ENCODE measurements at places on chromosomes 5 and 9. TPM values are rescaled to one million over a fixed set of nuclear protein-coding genes. Genes with fewer than 3 reads are reported as not detected.

DNA sequence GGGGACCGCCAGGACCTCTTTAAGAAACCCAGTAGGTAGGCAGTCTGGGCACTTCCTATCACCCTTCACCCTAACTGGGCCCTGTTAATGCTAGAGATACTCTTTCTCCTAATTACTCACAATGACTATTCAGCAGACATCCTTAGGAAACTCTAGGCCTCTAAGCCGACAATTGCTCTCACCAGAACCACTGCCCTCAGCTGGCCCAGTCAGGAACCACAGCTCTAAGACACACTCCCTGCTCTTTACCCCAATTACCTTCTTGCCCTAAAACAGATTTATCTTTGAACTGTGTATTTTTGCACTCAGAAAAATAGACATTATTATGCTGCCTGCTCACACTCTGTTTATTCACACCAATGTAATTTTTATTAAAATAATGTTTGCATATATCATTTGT lies 432.6 kb upstream of the SLC30A5 start:
- no peak for DNase-seq
- no peak overlapping the region for H3K4me3 ChIP-seq
- peaks cover 3% of the 10 kb centered on the region for H3K27me3 ChIP-seq
- no peaks in the 10 kb centered on the region for H3K36me3 ChIP-seq

DNA sequence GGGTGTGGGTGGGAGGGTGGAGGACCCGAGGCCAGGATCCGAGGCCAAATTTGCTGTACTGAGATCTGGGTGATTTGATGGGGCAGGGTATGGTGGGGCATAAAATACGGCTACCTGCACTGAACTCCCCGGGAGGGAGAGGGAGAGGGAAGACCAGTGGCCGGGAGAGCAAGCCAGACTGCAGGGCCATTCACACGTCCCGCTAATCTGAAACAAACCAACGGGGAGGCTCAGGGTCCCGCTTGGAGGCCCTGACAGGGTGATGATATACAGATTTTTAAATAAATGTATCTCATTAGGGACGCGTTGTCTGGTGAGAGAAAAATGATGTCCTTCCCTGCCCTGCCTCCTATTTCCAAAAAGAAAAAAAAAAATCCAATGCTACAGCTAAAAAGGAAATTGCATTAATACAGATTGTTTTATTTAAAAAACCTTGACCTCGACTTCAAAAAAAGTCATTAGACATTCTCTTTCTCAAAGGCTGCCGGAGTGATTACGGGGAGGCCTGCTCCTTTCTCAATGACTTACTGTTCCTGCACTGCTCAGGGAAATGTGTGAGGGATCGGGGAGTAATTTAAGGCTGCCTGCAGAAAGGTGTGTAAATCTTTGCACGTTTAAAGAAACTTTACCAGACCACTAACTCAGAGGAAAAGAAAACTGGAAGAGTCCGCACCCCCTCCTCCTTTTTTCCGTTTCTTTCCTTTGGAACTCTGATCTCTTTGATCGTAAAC lies 11.5 kb upstream of the PRRX2 start:
- H3K4me3 ChIP-seq = no peak overlapping the region
- H3K36me3 ChIP-seq = no peaks in the 10 kb centered on the region
- DNase-seq = no peak
- no peak overlapping the region for H3K27ac ChIP-seq

GRCh38 chr5:177477701-177478477 lies 4.5 kb upstream of the DBN1 start:
- DNase-seq = no peak
- no peak overlapping the region for H3K27ac ChIP-seq
- no peak overlapping the region for H3K4me3 ChIP-seq
- peaks cover 40% of the 10 kb centered on the region for H3K4me1 ChIP-seq

DNA sequence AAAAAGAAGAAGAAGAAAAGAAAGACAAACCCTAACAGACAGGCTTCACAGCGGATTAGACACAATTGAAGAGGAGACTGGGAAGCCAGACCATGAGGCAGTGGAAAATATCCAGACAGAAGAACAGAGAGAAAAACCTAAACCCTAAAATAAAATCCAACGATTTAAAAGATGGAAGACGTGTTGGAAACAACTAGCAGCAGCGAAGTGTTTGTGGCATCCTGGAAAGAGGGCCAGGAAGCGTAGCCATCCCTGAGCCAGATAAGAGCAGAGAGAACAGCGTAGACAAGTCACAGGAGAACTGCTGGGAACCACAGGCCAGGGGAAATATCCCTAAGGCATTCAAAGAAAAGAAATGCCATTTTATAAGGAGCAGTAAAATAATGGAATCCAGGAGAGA lies 39.7 kb upstream of the NKD2 start:
- H3K27ac ChIP-seq = no peak overlapping the region
- H3K36me3 ChIP-seq = peaks cover 59% of the 10 kb centered on the region
- H3K4me1 ChIP-seq = peaks cover 35% of the 10 kb centered on the region
- no peak overlapping the region for H3K4me3 ChIP-seq
- DNase-seq = no peak
- H3K27me3 ChIP-seq = peaks cover 13% of the 10 kb centered on the region

GRCh38 chr5:109942646-109943045 lies 252.9 kb downstream of the MAN2A1 start:
- no peak overlapping the region for H3K27ac ChIP-seq
- DNase-seq = no peak
- peaks cover 6% of the 10 kb centered on the region for H3K4me1 ChIP-seq
- no peaks in the 10 kb centered on the region for H3K27me3 ChIP-seq
- no peak overlapping the region for H3K4me3 ChIP-seq
- H3K36me3 ChIP-seq = no peaks in the 10 kb centered on the region

GRCh38 chr9:13267743-13268142 lies 11.7 kb downstream of the MPDZ start:
- no peaks in the 10 kb centered on the region for H3K4me1 ChIP-seq
- H3K4me3 ChIP-seq = no peak overlapping the region
- no peaks in the 10 kb centered on the region for H3K27me3 ChIP-seq
- no peak for DNase-seq
- H3K27ac ChIP-seq = no peak overlapping the region

- no peak overlapping the region for H3K27ac ChIP-seq
- H3K4me1 ChIP-seq = no peaks in the 10 kb centered on the region
- no peak overlapping the region for H3K4me3 ChIP-seq
- H3K36me3 ChIP-seq = no peaks in the 10 kb centered on the region
- H3K27me3 ChIP-seq = no peaks in the 10 kb centered on the region
Measured at GRCh38 chr5:1733369-1733768, 66.3 kb downstream of the MRPL36 start.

- H3K4me3 ChIP-seq = no peak overlapping the region
- H3K27me3 ChIP-seq = no peaks in the 10 kb centered on the region
- H3K27ac ChIP-seq = no peak overlapping the region
Measured at GRCh38 chr5:125100951-125101350, 354.5 kb upstream of the ZNF608 start.

- H3K4me1 ChIP-seq = no peaks in the 10 kb centered on the region
- DNase-seq = no peak
- no peak overlapping the region for H3K27ac ChIP-seq
- H3K4me3 ChIP-seq = no peak overlapping the region
- H3K36me3 ChIP-seq = no peaks in the 10 kb centered on the region
Measured at GRCh38 chr5:64214132-64214531, 48.5 kb downstream of the RNF180 start.

- no peak for DNase-seq
- H3K4me1 ChIP-seq = no peaks in the 10 kb centered on the region
- H3K4me3 ChIP-seq = no peak overlapping the region
- no peaks in the 10 kb centered on the region for H3K27me3 ChIP-seq
- H3K36me3 ChIP-seq = no peaks in the 10 kb centered on the region
Measured at GRCh38 chr5:10789726-10790125, 28.7 kb upstream of the DAP start.

DNA sequence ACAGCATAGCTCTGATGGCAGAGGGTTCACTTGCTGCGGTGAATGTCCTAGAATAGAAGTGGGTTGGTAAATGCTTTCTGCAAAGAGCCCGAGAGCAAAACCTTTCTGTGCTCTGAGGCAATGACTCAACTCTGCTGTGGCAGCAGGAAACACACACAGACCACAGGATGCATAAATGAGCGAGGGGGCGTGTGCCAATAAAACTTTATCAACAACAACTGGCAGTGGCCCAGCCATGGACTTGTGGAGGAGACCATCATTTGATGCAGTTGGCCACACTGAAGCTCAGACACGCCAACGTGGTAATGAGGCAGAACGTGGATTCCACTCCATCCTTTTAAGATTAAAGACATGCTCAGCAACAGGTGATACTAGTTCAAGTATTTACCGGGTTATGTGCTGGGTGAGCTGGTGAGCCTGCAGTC lies 6.8 kb downstream of the MRPL36 start:
- H3K4me1 ChIP-seq = peaks cover 65% of the 10 kb centered on the region
- peaks cover 35% of the 10 kb centered on the region for H3K36me3 ChIP-seq
- peak overlapping the region; percentile 99 for H3K27ac ChIP-seq
- DNase-seq = peak; percentile 80
- no peaks in the 10 kb centered on the region for H3K27me3 ChIP-seq

- H3K36me3 ChIP-seq = no peaks in the 10 kb centered on the region
- no peak for DNase-seq
- H3K27me3 ChIP-seq = no peaks in the 10 kb centered on the region
- H3K4me1 ChIP-seq = no peaks in the 10 kb centered on the region
Measured at GRCh38 chr5:3818624-3819023, 223.0 kb downstream of the IRX1 start.

DNA sequence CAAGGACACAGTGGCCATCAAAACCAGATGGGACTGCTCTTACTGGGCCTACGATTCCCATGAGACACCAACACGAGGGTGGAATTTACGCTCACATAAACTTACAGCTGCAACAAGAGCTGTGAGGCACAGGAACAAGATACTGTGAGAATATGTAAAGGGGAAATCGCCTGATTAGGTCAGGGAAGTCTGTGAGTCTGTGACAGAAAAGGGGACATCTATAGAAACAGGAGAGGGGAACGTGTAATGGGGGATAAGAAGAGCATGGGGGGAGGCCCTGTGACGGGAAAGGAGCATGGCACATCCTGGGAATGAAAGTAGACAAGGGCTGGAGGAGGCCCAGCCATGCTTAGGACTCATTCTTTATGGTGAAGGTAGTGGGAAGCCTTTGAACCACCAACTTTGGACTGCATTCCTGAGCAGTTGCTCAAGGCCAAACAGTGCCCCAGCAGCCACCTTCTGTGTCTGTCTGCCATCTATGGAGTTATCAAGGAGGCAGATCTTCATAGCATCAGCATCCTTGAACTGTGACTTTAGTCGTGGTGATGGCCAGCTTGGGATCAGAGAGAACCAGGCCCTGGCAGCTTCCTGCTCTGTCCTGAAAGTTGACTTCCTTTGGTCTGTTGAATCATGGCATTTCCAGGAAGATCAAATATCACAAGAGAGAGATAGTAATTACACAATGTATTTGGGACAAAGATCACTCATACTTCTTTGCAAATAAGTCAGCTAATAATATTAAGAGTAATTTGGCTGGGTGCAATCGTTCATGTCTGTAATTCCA lies 87.9 kb upstream of the FAM169A start:
- H3K4me3 ChIP-seq = no peak overlapping the region
- H3K27ac ChIP-seq = no peak overlapping the region
- peaks cover 29% of the 10 kb centered on the region for H3K27me3 ChIP-seq
- no peaks in the 10 kb centered on the region for H3K36me3 ChIP-seq

GRCh38 chr5:156021866-156022265 lies 305.1 kb upstream of the SGCD start:
- H3K4me1 ChIP-seq = no peaks in the 10 kb centered on the region
- H3K27ac ChIP-seq = no peak overlapping the region
- no peak overlapping the region for H3K4me3 ChIP-seq
- H3K36me3 ChIP-seq = no peaks in the 10 kb centered on the region

- no peak for DNase-seq
- H3K27me3 ChIP-seq = no peaks in the 10 kb centered on the region
- peaks cover 8% of the 10 kb centered on the region for H3K4me1 ChIP-seq
- no peak overlapping the region for H3K4me3 ChIP-seq
Measured at GRCh38 chr5:80933036-80933435, 27.1 kb upstream of the RASGRF2 start.

DNA sequence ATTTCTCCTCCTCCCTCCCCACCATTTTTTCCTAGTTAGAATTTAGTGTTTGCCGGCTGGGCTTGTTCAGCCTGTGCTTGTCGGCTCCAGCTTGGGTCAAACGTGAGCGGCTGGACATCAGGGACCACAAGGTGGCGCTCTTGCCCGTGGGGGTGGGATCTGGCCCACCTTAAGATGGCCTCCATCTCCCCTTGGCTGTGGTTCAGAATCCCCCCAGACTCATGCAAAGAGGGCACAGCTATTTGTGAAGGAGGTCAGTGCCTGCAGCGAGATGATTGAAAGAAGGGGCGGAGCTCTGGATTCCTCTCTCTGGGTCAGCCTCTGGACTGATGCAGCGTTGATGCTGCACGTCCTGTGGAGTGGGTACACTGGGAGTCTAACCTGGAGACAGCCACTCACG lies 283.3 kb upstream of the TUT7 start:
- no peaks in the 10 kb centered on the region for H3K27me3 ChIP-seq
- H3K36me3 ChIP-seq = no peaks in the 10 kb centered on the region
- no peak overlapping the region for H3K27ac ChIP-seq
- no peak overlapping the region for H3K4me3 ChIP-seq

- DNase-seq = no peak
- H3K4me1 ChIP-seq = no peaks in the 10 kb centered on the region
- peaks cover 7% of the 10 kb centered on the region for H3K27me3 ChIP-seq
- H3K27ac ChIP-seq = no peak overlapping the region
- no peak overlapping the region for H3K4me3 ChIP-seq
Measured at GRCh38 chr5:149310947-149311658, 34.2 kb upstream of the GRPEL2 start.

- DNase-seq = no peak
- peaks cover 2% of the 10 kb centered on the region for H3K4me1 ChIP-seq
- no peak overlapping the region for H3K4me3 ChIP-seq
Measured at GRCh38 chr5:75622564-75622963, 11.3 kb downstream of the ANKDD1B start.

- H3K4me1 ChIP-seq = no peaks in the 10 kb centered on the region
- no peaks in the 10 kb centered on the region for H3K36me3 ChIP-seq
- H3K4me3 ChIP-seq = no peak overlapping the region
- DNase-seq = no peak
Measured at GRCh38 chr9:17064558-17064957, 70.3 kb upstream of the CNTLN start.

The FAT2 gene
- under 0.01 TPM for total RNA-seq

The FGFR4 gene
- total RNA-seq = 1.2 TPM

The OMD gene
- total RNA-seq = not detected

The ZNF346 gene
- total RNA-seq = 26.1 TPM

The DDX41 gene
- total RNA-seq = 138 TPM

The RPP25L gene
- 33.7 TPM for total RNA-seq

The MSMP gene
- 0.41 TPM for total RNA-seq

The MUSK gene
- total RNA-seq = not detected
